Hepatic stellate cell (primary cell): ENCODE measurements at places on chromosomes 2 and 18.

GRCh38 chr2:217953011-217953481 lies 49.7 kb downstream of the TNS1 start:
- no peak for DNase-seq

GRCh38 chr18:46652372-46652771 lies 4.6 kb downstream of the LOXHD1 start:
- no peak for DNase-seq

DNA sequence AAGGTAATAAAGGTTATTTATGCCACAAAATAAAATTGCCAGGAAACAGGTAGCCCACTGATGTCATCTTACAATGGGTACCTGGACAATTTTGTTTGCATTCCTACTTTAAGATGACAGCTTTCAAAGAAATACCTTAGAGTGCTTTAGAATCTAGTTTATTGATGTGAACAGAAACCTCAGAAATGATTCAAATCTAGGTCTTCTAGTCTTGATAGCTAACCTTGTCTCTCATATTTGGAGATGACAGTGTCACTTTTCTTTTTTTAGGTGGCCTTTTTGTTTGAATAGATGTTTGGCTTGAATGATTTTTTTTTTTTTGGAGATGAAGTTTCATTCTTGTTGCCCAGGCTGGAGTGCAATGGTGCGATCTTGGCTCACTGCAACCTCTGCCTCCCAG lies 69.1 kb downstream of the PIK3C3 start:
- DNase-seq, result no peak

- DNase-seq, result no peak
Observed at GRCh38 chr2:135582383-135582782, 51.1 kb downstream of the R3HDM1 start.
